ENCODE measurements at places on chromosomes 12 and 14.
A peak's percentile ranks its signal among the peaks of the same experiment; 100 is the strongest.

- DNase-seq = peak; percentile 48
These were observed 38.9 kb downstream of the FOXN3 start for GRCh38 chr14:89378119-89378518.

GRCh38 chr12:79156846-79157463 lies 292.4 kb downstream of the SYT1 start:
- DNase-seq = no peak

DNA sequence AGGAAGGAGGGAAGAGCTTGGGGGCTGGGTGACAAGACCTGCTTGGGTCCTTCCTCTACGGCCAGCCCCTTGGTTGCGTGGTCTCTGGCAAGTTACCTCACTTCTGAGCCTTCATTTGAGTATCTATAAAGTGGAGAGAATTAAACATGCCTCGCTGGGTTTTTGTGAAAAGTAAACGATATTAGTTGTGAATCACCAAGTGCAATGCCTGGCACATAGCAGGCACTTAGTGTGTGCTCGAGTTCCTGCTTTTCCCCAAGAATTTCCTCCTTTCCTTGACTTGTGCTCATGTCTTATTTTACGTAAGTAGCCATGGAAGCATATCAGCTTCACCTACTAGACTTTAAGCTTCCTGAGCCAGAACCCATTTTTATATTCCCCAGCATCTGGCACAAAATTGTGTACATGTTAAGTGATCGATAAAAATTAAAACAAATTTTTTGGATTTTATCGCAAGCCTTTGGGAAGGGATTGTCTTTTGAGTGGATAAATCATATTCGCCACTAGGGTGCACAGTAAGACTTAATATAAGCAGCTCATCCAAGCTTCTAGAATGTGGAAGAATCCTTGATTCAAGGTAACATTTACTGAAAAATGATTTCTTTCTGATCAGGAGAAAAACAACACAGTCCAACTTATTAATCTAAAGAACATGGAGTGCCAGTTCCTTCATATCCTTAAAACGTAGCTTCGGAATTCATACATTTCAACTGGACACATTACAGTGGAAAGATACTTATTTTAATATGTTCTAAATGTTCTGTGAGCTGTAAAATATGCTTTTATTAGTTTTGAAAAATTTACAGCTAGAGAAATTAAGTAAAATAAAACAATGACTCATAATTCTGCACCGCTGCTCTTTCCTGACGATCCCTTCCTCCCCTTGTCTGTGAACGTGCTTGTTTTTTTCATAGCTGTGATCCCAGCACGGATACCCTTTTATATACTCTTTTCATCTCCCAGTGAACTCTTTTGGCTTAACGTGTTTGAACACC lies 62.0 kb downstream of the SLC25A47 start:
- no peak for DNase-seq

- peak; percentile 32 for DNase-seq
These were observed 42.0 kb downstream of the MOK start for GRCh38 chr14:102262929-102263462.

DNA sequence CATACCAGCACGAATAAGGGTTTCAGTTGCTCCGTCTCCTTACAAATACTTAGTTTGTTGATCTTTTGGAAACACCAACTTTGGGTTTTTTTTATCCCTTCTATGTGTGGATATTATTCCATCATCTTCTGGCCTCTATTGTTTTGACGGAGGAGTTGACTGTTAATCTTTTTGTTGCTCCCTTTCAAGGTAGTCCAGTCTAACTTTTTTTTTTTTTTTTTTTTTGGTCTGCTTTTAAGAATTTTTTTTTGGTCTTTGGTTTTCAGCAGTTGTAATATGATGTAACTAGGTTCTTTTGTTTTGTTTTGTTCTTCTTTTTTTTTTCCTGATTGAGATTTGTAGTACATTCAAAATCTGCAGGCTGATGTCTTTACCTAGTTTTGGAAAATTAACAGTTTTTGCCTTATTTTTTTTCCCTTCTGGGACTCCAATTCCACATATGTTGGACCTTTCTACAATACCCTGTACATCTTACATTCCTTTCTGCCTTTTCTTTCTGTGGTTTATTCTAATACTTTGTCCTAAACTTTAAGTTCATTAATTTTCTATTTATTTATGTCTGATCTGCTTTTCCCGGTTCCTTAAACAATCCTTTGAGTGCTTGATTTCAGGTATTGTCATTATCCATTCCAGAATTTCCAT lies 54.9 kb downstream of the DNAH10 start:
- DNase-seq = no peak

DNA sequence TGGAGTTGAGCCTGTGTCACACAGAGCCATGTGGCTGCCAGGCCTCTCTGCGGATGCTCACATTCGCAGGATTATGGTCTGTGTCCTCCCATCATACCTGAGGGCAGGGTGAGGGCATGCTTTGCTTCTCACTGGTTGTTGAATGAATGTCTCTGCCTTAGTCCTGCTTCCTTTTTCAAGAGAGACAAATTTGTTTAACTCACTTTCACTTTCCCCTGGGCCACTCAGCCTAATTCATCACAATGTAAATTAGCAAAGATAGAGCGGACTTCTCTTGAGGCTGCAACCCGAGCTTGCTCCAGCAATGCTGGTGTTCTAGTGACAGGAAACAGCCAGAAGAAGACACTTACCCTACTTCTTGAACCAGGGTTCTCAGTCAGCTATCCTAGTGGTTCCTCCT lies 35.5 kb upstream of the PAX9 start:
- DNase-seq = no peak

- DNase-seq = no peak
These were observed 245.5 kb downstream of the BCL11B start for GRCh38 chr14:99026471-99026870.

DNA sequence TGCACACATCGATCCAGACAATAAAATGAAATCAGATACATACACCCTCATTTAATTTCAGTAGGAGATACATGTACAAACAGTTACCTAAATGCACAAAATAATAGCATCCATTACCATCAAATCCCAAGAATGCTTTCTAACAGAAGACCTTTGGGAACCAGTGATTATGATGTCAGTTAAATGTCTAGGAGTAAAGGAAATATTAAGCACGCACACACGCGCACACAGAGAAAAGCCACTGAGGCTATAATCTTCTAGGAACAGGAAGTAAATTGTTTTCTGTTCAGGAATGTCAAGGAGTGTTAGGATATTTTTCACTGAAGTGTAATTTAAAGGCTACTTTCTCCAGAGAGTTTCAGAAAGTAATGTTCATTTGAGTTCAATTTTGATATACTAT lies 250.1 kb downstream of the MDGA2 start:
- no peak for DNase-seq

DNA sequence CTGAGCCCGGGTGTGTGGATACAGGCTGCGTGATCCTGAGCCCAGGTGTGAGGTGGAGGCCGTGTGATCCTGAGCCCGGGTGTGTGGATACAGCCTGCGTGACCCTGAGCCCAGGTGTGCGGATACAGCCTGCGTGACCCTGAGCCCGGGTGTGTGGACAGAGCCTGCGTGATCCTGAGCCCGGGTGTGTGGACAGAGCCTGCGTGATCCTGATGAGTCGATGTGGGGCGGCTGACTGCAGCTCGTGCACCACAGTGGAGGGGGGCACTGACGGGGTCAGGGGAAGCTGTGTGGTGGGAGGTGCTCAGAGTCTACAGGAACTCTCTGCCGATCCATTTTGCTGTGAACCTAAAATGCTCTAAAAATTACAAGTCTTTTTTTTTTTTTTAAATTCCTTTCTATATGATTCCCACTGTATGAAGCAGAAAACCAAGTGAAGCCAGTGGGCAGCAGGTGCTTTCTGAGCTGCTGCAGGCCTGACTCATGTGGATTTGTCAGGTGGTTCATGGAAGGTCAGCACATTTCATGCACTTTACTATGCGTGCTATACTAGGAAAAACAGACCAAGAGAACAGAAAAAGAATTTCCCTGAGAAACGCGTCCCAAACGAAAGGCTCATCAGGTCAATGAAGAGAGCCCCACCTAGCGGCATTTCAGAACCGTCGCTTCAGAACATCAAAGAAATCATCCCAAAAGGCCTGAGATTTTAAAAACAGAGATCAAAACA lies 19.3 kb downstream of the BRF1 start:
- DNase-seq = peak; percentile 30

GRCh38 chr12:4169959-4170358 lies 103.6 kb upstream of the CCND2 start:
- no peak for DNase-seq

- peak; percentile 44 for DNase-seq
These were observed 33.0 kb downstream of the MTHFD1 start for GRCh38 chr14:64421166-64421565.

- DNase-seq = peak; percentile 72
These were observed 124.4 kb downstream of the RAD51B start for GRCh38 chr14:67943947-67944346.

GRCh38 chr14:43692706-43693105 lies 814.4 kb downstream of the FSCB start:
- DNase-seq = no peak

DNA sequence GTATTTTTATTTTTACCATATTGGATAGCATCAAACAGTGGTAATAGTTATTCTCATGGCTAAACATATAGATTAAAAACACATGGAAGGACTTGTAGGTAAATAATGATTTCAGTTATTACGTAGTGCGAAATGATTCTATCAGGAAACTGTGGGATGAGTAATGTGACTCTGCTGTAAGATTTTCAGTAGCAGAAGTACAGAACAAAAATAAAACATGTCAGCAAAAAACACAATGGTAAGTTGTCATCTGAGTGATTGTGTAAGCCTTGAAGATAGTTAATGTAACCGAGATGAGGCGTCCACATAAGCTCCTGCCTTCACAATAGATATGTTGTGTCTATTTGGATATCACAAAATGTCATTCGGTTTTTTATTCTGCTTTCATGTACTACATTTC lies 99.8 kb downstream of the BORCS5 start:
- DNase-seq = no peak

- no peak for DNase-seq
These were observed 865 bp downstream of the RGS6 start for GRCh38 chr14:71933001-71933587.

- no peak for DNase-seq
These were observed 802.0 kb downstream of the C12orf50 start for GRCh38 chr12:87227162-87227561.

GRCh38 chr12:50734409-50735263 lies 29.3 kb upstream of the ATF1 start:
- DNase-seq = no peak

DNA sequence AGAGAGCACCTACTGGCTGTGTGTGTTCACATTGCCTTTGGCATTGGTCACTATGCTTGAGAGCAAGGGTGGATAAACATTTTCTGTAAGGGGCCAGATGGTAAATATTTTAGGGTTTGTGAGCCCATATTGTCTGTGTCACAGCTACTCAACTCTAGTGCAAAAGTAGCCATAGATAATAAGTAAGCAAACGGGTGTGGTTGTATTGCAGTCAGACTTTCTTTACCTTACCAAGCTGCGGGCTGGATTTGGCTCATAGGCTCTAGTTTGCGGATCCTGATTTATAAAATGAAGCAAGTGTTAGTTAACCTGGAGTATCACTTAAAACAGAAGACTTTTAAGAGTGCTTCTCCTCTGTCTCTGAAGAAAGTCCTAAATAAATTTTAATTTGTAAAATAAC lies 169.0 kb downstream of the KICS2 start:
- no peak for DNase-seq

DNA sequence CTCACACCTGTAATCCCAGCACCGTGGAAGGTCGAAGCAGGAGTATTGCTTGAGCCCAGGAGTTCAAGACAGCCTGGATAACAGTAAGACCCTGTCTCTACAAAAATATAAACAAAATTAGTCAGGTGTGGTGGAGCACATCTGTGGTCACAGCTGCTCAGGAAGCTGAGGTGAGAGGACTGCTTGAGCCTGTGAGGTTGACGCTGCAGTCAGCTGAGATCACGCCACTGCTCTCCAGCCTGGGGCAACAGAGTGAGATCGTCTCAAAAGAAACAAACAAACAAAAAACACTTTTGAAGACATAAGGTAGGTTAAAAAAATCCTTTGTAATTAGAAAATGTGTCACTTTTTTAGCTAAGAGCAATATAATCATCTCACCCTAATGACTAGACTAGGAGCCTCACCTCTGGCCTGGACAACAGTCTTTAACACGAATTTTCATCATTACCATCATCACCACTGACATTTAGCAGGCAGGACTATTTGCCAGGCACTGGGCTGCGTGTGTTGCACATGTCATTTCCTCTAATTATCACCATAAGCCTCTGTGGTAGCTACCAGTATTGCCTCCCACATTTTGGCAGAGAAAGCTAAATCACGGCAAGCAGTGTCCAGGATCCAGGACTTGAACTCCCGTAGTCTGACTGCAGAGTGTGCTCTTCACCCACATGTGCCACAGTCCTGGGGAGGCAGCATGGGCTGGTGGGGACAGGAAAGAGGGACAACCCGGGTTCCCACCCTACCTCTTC lies 4.6 kb upstream of the SYCP3 start:
- DNase-seq = no peak

GRCh38 chr12:85152311-85152729 lies 116.2 kb downstream of the LRRIQ1 start:
- no peak for DNase-seq

GRCh38 chr14:54333511-54333910 lies 63.3 kb upstream of the CDKN3 start:
- no peak for DNase-seq

- peak; percentile 17 for DNase-seq
These were observed 64.8 kb upstream of the PLEKHG3 start for GRCh38 chr14:64639340-64639821.

DNA sequence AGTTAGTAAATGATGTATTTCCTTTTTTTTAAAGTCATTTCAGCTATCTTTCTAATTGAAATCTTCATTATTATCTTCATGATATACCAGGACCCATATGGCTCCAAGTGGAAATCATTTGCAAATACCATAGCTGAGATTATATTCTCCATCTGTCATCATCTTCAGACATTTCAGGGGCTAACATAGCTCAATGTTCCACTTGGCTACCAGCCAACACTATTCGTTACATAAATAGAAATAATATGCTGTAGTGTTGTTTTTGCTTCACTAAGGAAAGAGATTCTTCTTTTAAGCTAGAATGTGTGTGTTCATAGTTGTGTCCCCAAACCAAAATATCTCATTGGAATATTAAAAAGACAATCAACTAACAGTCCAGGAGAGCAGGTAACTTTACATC lies 225.1 kb downstream of the DIO2 start:
- DNase-seq = no peak

DNA sequence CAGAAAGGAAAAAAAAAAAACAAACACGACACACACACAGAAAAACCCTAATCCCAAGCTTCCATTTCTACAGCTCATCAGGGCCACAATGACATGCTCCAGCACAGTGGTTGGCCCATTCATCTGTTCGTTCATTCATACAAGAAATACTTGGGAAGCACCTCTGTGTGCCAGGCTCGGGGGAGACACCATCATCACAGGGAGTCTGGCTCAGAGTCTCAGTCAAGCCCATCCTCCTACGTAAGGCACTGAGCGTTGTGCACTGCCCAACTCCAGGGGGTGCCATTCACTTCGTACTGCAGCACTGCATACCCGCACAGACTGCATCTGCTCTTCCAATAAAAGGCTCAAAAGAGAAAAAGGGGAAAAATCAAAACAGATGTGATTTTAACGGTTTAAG lies 15.3 kb downstream of the VPS37B start:
- peak; percentile 14 for DNase-seq

DNA sequence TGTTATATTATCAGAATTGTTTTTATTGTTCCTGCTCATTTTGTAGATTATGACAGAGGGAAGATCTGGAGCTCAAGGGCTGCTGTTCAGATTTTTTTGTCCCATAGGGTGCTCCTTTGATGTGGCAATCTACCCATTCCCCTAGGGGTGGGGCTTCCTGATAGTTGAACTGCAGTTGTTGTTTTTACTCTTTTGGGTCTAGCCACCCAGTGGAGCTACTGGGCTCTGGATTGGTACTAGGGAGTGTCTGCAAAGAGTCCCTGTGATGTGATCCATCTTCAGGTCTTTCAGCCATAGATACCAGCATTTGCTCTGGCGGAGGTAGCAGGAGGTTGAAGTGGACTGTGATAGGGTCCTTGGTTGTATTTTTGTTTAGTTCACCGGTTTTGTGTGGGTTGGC lies 57.9 kb upstream of the SLCO1B1 start:
- DNase-seq = no peak

All from RCC 7860 (cell line).